Effector memory CD8-positive, alpha-beta T cell (primary cell): ENCODE measurements at places on chromosomes 3 and 15.

DNA sequence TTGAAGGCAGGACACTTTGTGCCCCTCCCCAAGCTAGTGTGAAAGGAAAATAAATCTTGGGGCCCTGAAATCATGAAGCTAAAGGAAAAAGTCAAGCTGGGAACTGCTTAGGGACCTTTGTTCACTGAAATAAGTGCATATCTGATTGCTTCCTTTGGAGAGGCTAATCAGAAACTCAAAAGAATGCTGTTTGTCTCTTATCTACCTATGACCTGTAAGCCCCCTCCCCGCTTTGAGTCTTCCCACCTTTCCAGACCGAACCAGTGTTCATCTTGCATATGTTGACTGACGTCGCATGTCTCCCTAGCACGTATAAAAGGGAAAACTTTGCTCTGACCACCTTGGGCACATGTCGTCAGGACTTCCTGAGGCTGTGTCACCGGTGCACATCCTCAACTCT lies 53.1 kb downstream of the SLC30A4 start:
- DNase-seq: no peak

GRCh38 chr15:61088675-61089074 lies 140.4 kb downstream of the RORA start:
- DNase-seq: no peak

DNA sequence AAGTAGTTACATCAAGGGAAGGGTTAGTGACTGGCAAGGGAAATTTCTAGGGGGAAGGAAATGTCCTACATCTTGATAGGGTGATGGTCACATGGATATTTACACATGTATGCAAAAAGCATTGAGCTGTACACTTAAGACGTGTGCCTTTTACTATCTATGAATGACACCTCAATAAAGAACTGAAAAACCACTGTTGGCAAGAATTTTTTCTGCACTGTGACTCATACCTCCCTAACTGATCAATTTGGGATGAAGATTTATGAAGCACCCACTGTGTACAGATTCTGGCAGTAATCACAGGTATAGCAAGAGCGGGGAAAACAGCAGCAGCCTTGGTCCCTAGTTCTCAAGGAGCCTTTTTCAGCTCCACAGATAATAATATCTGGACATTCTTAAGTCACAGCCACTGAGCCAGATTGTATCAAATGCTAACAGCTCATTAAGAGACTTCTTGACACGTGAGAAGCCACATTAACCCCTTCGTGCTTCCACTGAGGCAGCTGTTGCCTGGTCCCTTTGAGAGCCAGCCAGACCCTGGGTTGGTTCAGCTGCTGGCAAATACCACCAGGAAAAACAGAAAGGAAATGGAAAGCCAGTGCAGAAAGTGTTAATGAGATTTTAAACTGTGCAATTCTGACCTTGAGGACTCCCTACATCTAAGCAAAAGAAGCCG lies 32.0 kb upstream of the GALNT15 start:
- no peak for DNase-seq

GRCh38 chr3:60630953-60631352 lies 620.3 kb downstream of the FHIT start:
- DNase-seq: no peak

GRCh38 chr15:66359740-66360139 lies 3.3 kb upstream of the TIPIN start:
- no peak for DNase-seq

GRCh38 chr3:189988854-189989253 lies 131.8 kb downstream of the P3H2 start:
- no peak for DNase-seq

DNA sequence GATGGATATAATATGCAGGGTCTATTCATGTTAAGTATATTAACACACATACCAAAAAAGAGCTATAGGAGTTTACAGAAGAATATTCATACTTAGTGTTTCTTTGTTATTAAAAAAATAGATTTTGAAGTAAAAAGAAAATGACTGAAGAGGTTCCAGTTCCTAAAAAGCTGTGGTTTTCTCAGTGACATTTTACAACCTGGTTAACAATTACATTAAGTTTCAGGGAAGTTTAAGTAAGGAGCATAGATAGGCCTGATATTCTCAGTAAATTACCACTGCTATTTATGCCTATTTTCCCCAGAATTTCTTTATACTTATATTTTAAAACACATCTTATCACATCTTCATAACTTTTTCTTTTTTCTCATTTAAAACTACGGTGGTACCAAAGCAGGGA lies 43.6 kb upstream of the SPTSSB start:
- DNase-seq: no peak

DNA sequence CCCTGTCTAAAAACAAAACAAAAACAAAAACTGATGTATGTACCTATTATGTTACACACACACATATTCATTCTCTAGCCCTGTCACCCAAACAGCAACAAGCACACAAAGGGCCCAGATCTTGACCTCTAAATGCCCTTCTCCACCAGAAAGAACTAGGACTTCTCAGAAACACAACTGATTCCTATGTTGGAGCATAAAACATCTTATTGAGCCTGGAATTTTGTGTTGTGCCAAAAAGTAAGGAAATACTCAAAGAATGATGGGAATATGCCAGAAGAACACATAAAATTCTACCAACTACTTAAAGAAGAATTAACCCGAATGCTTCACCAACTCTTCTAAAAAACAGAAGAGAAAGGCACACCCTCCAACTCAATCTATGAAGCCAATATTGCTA lies 66.7 kb upstream of the OCA2 start:
- no peak for DNase-seq

DNA sequence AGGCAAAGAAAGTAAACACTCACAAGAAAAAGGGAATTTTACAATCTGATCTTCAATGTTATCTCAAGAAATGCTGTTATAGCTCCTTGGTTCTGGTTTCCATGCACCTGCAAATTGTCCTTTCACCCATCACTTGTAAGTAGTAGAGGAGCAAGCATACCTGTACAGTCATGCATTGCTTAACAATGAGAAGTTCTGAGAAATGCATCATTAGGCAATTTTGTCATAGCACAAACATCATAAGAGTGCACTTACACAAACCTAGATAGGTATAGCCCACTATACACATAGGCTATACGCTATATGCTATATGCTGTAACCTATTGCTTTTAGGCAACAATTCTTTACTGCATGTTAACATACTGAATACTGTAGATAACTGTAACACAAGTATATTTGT lies 672.3 kb downstream of the FHIT start:
- no peak for DNase-seq

DNA sequence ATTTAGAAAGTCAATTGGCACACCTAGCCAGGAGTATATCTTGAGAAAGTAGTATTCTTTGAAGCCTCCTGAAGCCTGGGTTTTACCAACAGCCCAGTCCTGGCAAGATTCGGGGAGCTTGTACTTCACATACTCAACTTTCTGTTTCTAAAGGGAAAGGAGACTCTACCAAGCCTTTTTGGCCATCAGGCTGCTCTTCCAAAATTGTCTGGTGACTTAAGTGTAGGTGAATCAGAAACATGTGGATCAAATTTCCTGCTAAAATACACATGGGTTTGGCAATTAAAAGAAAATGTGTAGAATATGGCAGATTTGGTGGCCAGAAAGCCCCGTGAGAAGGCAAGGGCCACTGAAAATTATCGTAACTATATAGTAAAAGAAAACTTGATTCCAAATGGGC lies 15.9 kb upstream of the GREM1 start:
- no peak for DNase-seq

DNA sequence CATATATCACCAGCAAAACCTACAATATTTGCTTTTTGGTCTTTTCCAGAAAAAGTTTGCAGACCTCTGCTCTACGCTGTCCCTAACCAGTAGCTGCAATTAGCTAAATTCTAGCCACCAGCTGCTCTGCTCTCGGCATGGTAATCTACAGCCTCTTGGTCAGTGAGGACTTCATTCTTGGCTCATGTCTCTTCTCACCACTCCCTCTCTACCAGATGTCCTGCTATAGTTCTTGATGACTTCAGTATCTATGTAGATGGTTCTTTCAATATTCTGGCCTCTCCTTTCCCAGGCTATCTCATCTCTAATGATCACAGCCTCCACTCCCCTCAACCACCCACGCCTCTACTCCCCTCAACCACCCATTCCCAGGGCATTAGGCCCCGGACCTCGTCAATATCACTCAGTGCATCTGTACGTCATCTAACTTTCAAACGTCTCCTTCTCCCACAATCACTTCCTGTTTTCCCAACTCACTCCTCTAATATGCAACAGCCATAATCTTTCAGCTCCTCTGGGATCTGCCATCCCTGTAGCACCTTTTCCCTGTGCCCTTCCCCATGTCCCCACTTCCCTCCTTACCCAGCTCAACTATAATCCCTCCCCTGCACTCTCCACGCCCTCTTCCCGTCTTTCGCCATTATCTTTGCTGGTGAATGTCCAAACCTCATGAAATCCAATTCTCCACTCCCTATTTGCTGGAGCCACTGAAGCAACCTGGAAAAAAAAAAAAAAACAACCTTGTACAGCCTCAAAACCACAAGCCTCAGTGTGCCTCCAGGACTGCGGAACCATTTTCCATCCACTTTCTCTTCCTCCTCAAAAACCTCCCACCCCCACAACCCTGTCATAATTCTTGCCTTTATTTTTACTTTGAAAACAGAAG lies 429.4 kb upstream of the PROK2 start:
- no peak for DNase-seq
